ENCODE measurements at places on chromosomes 6 and 20.

GRCh38 chr6:3233904-3234303 lies 6.5 kb upstream of the TUBB2B start:
- H3K36me3 ChIP-seq, result no peaks in the 10 kb centered on the region
- DNase-seq, result no peak
- H3K27me3 ChIP-seq, result no peaks in the 10 kb centered on the region
- no peak overlapping the region for H3K4me3 ChIP-seq

DNA sequence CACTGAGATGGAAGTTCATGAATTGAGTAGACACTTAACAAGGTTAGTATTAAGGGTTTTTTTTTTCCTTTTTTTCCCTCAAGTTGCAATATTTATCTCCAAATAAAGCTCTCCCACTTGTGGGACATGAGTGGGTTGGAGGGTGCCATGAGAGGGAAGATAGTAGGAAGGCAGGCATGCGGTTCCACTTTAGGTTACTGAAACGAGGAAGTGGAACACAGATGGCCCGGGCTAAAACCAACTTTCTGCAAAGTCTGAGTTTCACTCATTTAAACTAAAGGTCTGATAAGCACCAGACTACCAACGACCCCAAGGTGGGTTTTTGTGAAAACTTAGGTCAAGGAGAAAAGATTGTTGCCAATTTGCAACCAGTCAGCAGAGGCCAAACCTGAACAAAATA lies 42.2 kb downstream of the TBC1D7 start:
- no peaks in the 10 kb centered on the region for H3K27me3 ChIP-seq
- H3K4me1 ChIP-seq, result no peaks in the 10 kb centered on the region
- H3K36me3 ChIP-seq, result no peaks in the 10 kb centered on the region
- DNase-seq, result no peak

DNA sequence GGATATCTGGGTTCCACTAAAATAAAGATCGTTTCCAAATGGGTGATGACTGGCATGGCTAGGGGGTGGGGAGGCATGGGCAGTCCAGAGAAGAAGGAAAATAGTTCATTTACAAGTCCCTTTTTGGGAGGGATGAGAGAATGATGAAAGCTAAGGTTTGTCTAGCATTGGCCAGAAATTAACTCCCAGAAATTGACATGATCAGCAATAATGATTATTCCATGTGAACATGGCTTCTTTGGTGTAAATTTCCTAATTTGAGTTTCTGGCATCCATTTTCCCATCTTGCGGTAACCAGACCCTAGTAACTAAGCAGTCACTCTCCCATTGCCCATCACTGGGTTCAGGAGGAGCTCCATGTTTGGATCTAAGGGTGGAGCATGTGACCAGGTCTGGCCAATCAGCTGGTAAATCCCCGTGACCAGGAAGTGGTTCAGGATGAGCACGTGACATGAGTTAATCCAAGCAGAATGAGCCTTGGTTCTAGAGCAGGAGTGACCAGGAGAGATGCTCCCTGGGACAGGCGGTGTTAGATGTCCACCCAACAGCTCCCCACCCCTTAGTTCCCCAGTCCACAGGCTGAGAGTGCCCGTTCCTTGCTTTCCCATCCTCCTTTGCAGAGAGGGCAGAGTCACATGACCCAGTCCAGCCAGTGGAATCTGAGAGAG lies 512.7 kb downstream of the PREX1 start:
- no peak overlapping the region for H3K4me3 ChIP-seq
- H3K36me3 ChIP-seq, result no peaks in the 10 kb centered on the region
- no peak overlapping the region for H3K27ac ChIP-seq
- DNase-seq, result peak; percentile 52
- H3K27me3 ChIP-seq, result no peaks in the 10 kb centered on the region

DNA sequence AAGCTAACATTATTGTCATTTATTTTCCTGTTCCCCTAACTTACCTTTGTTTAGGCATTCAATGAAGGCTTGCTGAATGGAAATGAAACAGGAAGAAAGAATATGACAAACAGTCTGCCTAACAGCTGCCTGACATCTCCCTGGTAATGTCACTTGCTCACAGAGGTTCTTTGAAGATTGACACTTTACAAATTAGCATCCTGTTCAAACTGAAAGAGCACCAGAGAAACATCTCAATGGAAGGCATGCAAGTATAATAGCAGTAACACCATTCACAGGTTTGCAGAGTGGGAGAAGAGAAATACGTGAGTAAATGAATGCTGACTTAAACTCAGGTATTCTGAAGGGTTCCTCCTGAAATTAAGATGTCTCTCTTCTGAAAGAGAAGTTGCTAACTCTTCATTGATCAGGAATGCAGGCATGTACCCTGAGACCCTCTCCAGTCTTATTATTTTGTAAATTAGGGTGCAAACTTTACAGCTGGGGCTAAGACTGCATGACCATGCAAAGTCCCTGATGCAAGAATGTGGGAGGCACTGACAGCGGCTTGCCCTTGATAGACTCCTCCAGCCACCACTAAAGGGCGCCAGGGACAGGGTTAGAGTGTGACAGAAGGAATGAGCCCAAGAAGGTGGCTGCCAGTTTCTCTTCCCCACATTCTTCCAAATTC lies 1.3 kb upstream of the SMLR1 start:
- no peaks in the 10 kb centered on the region for H3K27me3 ChIP-seq
- H3K36me3 ChIP-seq, result no peaks in the 10 kb centered on the region
- no peak overlapping the region for H3K27ac ChIP-seq
- DNase-seq, result no peak
- H3K4me1 ChIP-seq, result no peaks in the 10 kb centered on the region

DNA sequence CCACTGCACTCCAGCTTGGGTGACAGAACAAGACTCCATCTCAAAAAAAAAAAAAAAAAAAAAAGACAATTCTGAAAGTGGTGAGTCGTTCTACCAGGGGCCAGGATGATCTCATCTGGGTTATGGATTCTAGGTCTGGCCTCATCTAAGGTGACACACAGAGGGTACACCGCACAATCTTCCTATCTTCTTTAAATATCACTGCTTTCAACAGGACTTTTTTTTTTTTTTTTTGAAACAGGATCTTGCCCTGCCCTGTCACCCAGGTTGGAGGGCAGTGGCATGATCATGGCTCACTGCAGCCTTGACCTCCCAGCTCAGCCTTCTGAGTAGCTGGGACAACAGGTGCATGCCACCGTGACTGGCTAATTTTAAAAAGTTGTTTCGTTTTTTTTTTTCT lies 67.7 kb downstream of the SLC16A10 start:
- H3K4me3 ChIP-seq, result no peak overlapping the region
- no peaks in the 10 kb centered on the region for H3K4me1 ChIP-seq
- no peaks in the 10 kb centered on the region for H3K36me3 ChIP-seq

GRCh38 chr6:119484598-119484997 lies 135.0 kb upstream of the MAN1A1 start:
- H3K27ac ChIP-seq, result no peak overlapping the region
- H3K36me3 ChIP-seq, result no peaks in the 10 kb centered on the region
- no peaks in the 10 kb centered on the region for H3K4me1 ChIP-seq
- DNase-seq, result no peak
- no peaks in the 10 kb centered on the region for H3K27me3 ChIP-seq

GRCh38 chr6:87574237-87574804 lies 15.5 kb downstream of the RARS2 start:
- peaks cover 7% of the 10 kb centered on the region for H3K4me1 ChIP-seq
- DNase-seq, result no peak
- H3K27ac ChIP-seq, result no peak overlapping the region
- no peak overlapping the region for H3K4me3 ChIP-seq

GRCh38 chr6:165807249-165807960 lies 144.4 kb upstream of the PDE10A start:
- no peaks in the 10 kb centered on the region for H3K36me3 ChIP-seq
- no peak for DNase-seq
- H3K4me3 ChIP-seq, result no peak overlapping the region
- H3K4me1 ChIP-seq, result peaks cover 15% of the 10 kb centered on the region
- H3K27me3 ChIP-seq, result no peaks in the 10 kb centered on the region

GRCh38 chr6:159833556-159833955 lies 33.5 kb downstream of the PNLDC1 start:
- no peak for DNase-seq
- H3K27ac ChIP-seq, result no peak overlapping the region
- no peaks in the 10 kb centered on the region for H3K27me3 ChIP-seq
- no peaks in the 10 kb centered on the region for H3K36me3 ChIP-seq

GRCh38 chr20:59690976-59691375 lies 86.6 kb downstream of the PHACTR3 start:
- DNase-seq, result no peak
- no peak overlapping the region for H3K4me3 ChIP-seq
- no peaks in the 10 kb centered on the region for H3K36me3 ChIP-seq
- no peaks in the 10 kb centered on the region for H3K4me1 ChIP-seq
- no peaks in the 10 kb centered on the region for H3K27me3 ChIP-seq

GRCh38 chr20:53873230-53873604 lies 197.2 kb downstream of the BCAS1 start:
- no peaks in the 10 kb centered on the region for H3K36me3 ChIP-seq
- DNase-seq, result no peak
- H3K4me3 ChIP-seq, result no peak overlapping the region
- no peak overlapping the region for H3K27ac ChIP-seq
- no peaks in the 10 kb centered on the region for H3K4me1 ChIP-seq

DNA sequence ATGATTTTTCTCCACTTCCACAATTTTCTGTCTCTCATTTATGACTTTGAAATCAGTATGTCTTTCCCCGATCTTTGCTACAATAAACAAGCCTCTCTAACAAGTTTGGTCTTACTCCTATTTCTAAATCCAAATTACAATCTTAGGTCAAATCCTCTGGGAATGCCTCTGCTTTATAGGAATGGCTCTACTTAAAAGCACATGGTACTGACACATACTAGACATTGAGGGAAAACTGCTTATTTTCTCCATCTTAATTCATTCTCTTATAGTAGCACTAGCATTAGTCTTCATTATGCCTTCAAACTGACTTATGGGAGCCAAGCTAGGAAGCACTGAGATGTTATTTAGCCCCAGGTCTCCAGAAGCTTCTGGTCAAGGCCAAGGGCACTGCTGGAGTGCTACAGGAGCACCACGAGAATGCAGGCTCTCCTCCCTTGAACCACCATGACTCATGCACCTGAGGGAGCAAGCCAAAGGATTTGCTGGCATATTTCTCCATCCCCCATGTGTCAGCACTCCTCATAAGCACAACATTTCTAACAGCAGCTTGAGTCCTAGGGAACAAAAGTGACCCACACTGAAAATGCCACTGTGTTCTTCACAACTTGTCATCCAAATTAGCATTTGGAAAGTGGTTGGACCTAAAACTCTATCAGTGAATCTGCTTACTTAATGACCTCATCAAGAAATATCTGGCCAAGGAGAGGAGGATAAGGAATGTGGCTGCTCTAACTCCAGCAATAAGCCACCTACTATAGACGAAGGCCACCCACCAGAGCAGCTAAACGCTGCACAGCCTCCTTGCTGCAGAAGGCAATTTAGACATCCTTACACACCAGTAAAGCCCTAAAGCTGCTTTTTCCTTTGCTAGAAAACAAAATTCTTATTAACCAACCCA lies 156.8 kb upstream of the KCNQ5 start:
- H3K27ac ChIP-seq, result no peak overlapping the region
- H3K4me1 ChIP-seq, result no peaks in the 10 kb centered on the region
- no peak overlapping the region for H3K4me3 ChIP-seq
- no peaks in the 10 kb centered on the region for H3K27me3 ChIP-seq
- DNase-seq, result no peak

DNA sequence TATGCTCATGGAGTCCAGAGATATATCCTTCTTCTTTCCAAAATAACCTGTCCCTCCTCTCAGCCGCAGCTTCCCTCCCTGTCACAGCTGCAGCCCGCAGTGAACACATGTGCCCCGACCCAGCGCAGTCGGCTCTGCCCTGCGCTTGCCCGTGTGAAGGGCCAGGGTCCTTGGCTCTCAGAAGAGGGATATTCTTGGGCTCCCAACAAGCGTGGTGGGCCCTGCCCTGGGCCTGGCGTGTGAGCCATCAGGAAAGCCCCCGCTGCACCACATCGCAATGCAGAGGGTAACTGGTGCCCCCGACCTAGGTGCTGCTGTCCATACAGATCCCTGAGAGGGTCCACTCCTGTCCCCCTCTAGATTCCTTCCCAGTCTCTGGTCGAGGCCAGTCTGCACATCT lies 65.2 kb downstream of the SSR1 start:
- H3K27ac ChIP-seq, result no peak overlapping the region
- no peaks in the 10 kb centered on the region for H3K27me3 ChIP-seq
- no peak for DNase-seq
- no peak overlapping the region for H3K4me3 ChIP-seq
- H3K36me3 ChIP-seq, result no peaks in the 10 kb centered on the region

DNA sequence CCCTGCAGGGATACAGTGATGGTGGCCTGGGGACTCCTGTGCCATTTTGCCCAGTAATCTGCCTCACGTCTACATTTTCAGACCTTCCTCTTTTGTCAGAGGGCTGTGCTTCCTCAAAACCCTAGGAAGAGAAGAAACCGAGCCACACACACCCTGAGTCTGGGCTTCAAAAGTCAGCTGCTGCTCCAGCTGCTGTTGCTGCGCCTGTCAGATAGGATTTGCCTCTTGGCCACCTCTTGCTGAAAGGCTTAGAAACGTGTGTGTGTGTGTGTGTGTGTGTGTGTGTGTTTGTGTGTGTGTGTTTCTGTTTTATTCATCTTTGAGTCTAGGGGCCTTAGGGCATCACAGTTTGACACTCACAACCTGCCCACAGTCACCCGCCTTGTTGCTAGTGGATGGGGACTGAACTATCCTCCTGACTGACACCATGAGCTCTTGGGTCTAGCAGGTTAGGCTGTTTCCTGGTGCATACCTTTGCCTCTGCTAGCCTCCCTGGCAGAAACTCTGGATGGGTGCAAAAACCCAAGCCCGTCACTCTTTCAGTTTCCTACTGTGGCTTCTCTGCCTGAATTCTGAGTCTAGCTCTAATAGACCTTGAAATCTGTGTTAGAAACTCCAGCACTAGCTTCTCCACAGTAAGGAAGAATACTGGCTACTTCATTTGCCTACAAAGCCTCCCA lies 94.9 kb upstream of the CEP85L start:
- no peaks in the 10 kb centered on the region for H3K36me3 ChIP-seq
- H3K27me3 ChIP-seq, result no peaks in the 10 kb centered on the region
- DNase-seq, result no peak
- peaks cover 9% of the 10 kb centered on the region for H3K4me1 ChIP-seq

DNA sequence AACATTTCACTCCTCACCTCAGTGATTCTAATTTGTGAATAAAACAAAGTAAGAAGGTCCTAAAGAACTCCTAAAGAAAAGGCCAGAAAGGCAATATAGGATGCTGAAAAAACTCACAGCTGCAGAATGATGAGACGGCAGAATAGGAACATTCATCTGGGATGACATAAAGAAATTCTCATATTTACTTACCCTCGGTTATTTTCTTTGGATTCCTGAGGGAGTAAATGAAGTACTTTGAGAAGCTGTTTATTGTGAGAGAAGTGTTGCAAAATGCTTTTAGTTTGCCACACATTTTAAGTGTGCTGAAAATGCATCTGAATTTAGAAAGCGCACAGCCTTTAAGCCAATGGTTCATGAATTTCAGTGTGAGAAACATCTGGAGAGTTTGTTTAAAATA lies 35.7 kb upstream of the RBL1 start:
- H3K4me1 ChIP-seq, result no peaks in the 10 kb centered on the region
- H3K27ac ChIP-seq, result no peak overlapping the region
- H3K27me3 ChIP-seq, result no peaks in the 10 kb centered on the region

DNA sequence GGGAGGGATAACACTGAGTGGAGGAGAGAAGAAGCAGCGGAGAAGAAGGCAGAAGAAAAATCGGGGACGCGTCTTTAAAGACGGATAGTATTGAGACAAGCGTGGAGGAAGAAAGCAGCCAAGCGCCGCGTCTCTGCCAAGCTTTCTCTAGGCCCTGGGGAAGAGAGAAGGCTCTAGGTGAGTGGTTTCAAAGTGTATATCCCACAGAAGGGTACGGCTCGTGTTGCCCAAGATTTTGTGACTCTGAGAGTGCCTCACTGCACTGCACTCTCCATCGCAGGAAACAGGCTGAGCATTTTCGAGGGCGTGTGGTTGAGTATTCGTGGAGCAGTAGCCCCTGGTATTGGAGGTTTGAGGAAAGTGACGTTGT lies 185.4 kb downstream of the TRIM27 start:
- DNase-seq, result no peak
- no peak overlapping the region for H3K4me3 ChIP-seq
- no peaks in the 10 kb centered on the region for H3K36me3 ChIP-seq
- no peaks in the 10 kb centered on the region for H3K27me3 ChIP-seq
- no peaks in the 10 kb centered on the region for H3K4me1 ChIP-seq

Measured in testis (tissue), 5 donors.